HFFc6 (cell line): ENCODE measurements at places on chromosomes 12 and 14.

DNA sequence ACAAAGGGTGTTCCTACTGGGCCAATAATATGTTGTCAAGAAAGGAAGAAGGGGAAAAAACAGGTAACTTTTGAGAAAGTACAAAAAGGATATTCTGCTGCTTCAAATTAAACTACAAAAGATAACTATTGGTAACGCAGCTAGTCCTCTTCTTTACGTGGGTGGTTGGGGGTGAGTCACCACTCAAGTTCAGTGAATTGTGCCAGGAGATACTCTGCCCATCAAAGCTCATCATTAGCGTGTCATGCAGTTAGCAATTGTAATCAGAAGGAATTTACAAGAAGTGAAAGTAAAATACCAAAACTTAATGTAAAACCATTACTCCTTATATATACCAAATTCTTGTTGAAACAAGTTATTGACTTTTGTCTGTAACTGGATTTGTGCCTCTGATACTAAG is 342.0 kb downstream of the NPAS3 start:
- DNase-seq, result no peak

DNA sequence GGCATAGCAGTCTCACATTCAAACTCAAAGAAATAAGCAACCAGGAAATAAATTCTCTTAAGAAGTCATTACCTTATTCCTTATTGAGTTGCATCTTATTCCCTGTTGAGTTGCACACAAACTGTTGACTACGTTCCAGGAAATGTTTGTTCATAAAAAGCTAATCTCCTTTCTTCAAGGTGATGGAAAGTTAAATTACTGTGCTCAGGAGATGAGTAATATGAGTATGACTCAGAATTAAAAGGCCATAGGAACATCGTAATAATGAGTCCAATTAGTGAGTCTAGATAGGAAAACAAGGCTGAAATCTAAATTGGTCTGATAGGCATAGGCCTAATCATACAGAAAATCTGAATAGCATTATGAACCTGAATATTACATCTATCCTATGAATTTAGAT is 203.1 kb downstream of the SLC2A13 start:
- DNase-seq, result no peak

DNA sequence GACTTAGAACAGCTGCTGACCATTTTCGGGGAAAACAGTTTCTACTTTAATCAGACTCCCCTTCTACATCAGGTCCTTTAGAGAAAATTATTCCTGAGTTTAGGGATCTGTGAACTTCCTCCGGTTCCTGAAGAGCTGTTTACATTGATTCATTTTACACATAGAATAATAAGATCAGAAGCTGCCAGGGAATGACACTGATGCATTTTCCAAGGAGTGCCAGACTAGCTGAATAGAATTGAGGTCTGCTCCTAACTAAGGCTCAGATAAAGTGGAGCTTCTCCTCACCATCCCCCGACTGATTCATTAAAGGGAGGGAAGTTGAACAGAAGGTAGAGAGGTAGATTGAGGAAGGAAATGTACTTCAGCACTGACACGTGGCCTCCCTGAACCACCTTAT is 41.9 kb upstream of the PSMA6 start:
- no peak for DNase-seq

GRCh38 chr12:114140576-114140975 is 174.5 kb upstream of the RBM19 start:
- DNase-seq, result no peak

DNA sequence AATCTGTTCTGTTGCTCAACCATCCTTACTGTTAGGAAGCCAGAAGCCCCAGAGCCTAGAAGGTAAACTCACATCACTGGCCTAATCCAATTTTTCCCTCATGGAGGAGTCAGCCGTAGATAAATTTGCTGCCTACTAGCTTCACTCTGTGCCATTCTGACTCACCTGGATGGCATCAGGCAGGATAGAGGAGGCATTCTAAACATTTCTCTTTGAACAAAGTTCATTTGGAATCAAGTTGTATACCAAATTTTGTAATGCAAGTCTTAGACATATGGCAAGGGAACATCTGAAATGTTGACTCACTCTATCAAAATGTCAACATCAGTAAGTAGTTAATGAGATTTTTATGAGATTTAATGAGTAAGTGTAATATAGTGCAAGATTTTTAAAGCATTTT is 13.6 kb upstream of the TBC1D30 start:
- DNase-seq, result peak; percentile 12

- DNase-seq, result no peak
Observed at GRCh38 chr12:95131589-95132340, 58.3 kb upstream of the NR2C1 start.

DNA sequence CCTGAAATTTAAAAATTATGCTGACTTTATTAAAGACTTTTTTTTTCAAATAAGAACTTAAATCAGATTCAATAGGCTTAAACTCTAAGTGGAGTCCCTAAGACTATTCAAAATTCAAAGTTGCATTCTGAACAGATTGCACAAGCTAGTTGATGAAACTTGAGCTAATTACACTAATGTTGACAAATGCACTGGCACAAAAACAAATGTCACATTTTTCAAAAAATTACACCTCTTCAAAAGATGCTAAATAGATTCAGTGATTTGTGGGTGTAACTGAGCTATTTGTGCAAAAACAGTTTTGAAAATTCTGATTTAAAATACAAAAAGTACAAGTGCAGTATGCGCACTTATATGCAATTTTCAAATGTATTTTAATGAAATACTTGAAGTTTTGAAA is 205.4 kb downstream of the RERGL start:
- DNase-seq, result no peak

DNA sequence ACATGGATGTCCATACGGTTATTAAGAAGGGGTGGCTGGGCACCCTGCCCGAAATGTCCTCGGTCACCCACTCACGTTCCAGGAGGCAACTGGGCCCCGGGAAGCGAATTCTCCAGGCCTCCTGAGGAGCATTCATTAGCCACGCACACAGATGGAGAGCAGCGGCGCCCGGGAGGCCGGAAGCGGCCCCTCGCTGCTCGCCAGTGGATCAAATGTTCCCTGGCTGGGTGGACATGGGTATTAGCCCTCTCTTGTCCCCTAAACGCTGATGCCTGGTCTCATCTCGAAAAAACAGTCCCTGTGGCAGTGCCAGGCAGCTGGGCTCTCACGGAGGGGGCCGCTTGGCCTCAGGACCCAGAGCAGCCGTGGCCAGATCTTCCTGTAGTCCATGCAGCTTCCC is 59.0 kb upstream of the DLK1 start:
- no peak for DNase-seq

DNA sequence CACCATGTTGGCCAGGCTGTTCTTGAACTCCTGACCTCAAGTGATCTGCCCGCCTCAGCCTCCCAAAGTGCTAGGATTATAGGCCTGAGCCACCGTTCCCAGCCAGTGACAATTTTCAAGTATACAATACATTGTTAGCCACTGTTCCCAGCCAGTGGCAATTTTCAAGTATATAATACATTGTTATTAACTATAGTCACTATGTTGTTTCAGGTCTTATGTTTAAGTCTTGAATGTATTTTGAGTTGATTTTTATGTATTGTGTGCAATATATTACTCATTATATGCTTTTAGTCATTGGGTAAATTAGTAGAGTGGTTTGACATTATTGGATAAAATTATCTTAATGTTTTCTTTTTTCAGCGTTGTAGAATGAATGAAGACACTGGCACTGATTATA is 13.0 kb upstream of the ZNF410 start:
- no peak for DNase-seq

GRCh38 chr14:32940066-32940651 is 1.5 kb downstream of the NPAS3 start:
- no peak for DNase-seq

GRCh38 chr14:100822532-100823296 is 3.2 kb upstream of the MEG3 start:
- DNase-seq, result no peak

GRCh38 chr12:79954037-79954610 is 19.2 kb upstream of the PPP1R12A start:
- DNase-seq, result no peak

- no peak for DNase-seq
Observed at GRCh38 chr14:102863381-102863780, 59.1 kb upstream of the AMN start.

DNA sequence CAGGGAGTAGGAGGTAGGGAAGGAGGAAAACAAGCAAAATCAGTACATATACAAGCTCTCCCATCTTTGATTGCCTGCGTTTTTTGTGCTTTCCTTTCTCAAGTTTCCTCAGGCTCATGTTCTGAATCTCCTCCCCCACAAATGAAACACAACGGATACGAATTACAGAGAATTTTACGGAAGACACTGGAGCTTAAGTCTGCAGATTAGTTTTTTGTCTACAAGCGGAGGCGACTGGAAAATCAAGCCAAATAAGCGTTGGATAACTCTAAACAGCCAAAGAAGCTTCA is 612 bp downstream of the WBP11 start:
- DNase-seq, result no peak

DNA sequence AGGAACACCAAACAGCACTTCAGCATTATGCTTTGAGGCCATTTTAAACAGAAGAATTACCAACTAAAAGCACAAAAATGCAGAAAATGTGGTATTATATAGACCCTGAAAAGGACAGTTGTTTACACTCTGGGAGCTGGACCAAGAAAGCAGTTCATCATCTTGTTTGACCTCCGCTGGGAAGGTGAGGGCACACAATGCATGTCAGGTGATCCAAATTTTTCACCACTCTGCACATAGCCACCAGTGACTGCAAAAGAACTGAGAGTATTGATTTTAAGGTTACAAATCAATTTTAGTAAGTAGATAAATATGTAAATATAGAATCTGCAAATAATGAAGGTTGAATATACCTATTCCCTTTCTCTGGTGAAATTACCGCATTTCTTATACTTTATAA is 119.6 kb downstream of the SLC16A7 start:
- DNase-seq, result no peak

GRCh38 chr12:128551266-128551665 is 272.5 kb downstream of the SLC15A4 start:
- DNase-seq, result no peak

- no peak for DNase-seq
Observed at GRCh38 chr14:71539650-71540285, 392.5 kb upstream of the RGS6 start.

GRCh38 chr14:79597566-79597965 is 613.7 kb downstream of the DIO2 start:
- DNase-seq, result peak; percentile 23

DNA sequence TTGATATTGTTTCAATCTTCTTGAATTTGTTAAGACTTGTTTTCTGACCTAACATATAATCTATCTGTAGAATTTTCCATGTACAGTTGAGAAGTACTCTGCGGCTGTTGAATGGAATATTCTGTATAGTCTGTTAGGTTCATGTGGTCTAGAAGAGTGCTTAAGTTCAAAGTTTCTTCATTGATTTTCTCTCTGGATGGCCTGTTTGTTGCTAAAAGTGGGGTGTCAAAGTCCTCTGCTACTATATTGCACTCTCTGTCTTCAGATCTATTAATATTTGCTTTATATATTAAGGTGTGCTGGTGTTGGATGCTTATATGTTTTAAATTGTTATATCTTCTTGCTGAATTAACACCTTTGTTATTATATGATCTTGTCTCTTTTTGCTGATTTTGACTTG is 290.9 kb upstream of the STXBP6 start:
- DNase-seq, result no peak

DNA sequence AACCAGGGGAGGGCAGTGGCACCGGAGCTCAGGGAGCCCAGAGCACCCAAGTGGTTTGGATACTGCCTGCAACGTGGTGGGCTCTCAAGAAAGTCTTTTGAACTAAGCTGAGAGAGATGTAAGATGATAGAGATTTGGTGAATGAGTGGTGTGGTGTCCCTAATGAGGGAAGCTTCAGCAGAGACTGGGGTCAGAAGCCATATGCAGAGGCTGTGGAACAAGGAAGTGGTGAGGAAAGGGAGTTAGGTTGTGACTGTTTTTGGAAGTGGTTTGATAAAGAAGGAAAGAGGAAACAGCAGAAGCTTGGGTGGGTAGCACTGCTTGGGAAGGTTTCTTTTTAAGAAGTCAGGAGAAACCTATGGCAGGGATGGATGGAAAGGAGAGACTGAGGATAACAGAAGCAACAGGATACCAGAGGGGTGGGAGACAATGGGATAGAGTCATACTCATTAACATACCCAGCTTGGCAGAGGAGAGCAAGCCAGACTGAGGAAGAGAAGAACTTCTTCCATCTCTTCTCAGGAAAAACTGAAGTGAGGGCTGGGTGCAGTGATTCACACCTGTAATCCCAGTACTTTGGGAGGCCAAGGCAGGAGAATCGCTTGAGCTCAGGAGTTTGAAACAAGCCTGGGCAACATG is 24.1 kb downstream of the SLC4A8 start:
- no peak for DNase-seq

DNA sequence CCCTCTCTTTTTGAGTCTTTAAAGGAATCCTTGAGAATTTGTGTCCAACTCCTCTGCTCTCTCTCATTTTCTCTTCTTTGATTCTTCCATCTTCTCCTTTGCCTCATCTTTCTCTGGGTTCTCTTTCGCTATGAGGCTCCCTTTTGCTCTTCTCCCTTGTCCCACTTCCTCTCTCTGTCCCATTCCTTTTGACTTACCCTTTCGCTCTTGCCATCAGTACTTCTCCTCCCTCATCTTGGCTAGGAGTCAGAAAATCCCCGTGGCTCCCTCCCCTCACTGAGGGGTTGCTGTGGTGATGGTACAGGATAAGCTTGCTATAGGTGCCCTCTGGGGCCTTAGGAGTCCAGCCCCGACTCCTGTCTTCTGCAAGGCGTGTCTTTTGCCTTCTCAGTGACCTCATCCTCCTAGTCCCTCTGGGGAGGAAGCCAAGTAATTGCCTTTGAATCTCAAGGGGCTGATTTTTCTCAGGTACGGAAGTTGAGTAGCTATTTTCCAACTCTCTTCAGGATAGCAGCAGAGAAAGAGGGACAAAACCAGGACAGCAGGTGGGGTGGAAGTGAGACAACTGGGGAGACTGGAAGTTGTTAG is 6.4 kb downstream of the PDE1B start:
- DNase-seq, result no peak

DNA sequence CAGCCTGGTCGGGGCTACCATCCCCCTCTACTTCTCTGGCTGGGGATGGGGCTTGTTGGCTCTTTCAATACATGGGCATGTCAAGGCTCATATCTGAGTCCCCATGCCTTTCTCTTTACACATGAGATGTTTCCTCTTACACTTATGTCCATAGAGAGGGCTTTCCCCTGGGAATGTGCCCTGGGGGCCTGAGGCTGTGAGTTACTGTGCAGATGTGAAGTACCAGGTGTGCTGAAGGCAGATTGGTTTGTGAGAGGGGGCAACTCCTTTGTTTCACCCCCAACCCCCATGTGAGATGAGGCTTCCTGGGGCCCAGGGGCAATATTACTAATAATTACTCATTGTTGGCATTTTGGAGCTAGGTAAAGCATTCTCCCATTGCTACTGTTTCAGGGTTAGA is 32.8 kb downstream of the NRXN3 start:
- no peak for DNase-seq

DNA sequence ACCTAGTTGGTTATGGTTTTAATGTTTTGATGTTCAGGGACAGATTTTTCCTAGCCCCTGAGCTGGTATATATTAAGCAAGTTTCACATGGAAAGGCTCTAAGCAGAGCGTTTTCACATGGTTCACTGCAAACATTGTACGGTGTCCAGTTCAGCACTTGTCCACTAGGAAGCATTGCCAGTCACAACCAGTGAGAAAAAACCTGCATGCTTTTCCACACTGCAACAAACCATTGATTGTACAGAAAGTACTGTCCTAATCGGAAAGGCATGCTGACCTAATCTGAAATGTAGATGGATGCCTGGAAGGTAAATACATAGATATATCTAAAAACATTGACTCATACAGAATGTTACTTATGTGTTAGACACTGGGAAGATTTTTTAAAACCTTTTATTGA is 25.0 kb upstream of the NPAS3 start:
- no peak for DNase-seq

- DNase-seq, result no peak
Observed at GRCh38 chr12:132245521-132246101, 83.8 kb downstream of the GALNT9 start.

- no peak for DNase-seq
Observed at GRCh38 chr12:118447181-118447580, 70.8 kb downstream of the SUDS3 start.
